ENCODE measurements at places on chromosomes 16 and 17.

- DNase-seq: no peak
- no peak overlapping the region for H3K4me3 ChIP-seq
- H3K36me3 ChIP-seq: peaks cover 1% of the 10 kb centered on the region
These were observed 1735.9 kb downstream of the TP53TG3F start for GRCh38 chr16:35195173-35195863.

DNA sequence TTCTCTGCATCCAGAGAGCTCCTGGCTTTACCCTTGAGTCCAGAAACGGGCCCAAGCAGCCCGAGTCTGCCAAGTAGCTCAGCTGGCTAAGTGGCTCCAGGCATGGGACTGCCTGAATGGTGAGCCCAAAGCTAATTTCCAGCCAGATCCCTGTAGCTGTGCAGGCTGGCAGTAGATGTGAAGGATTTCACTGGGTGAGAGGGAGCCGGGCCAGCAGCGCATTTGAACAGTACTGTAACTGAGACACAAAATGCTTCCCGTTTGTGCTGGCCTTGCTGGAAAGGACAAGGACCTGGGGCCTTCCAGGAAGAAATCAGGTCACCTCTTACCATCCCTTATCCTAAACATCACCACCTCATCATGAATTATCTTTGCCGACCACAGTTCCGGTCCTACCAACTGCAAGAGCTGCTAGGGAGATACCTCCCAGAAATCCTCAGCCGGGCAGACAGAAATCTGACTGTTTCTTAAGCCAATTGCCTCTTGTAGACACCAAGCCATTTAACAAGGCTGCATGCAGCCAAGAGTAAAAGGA lies 3.7 kb downstream of the TIMP2 start:
- H3K4me1 ChIP-seq: peaks cover 40% of the 10 kb centered on the region
- no peak for DNase-seq
- H3K27me3 ChIP-seq: no peaks in the 10 kb centered on the region
- H3K27ac ChIP-seq: no peak overlapping the region

GRCh38 chr17:75996665-75997590 lies 3.7 kb upstream of the CDK3 start:
- H3K4me3 ChIP-seq: peak overlapping the region; percentile 9
- peaks cover 11% of the 10 kb centered on the region for H3K4me1 ChIP-seq
- DNase-seq: no peak
- peak overlapping the region; percentile 94 for H3K27ac ChIP-seq
- peaks cover 16% of the 10 kb centered on the region for H3K36me3 ChIP-seq

DNA sequence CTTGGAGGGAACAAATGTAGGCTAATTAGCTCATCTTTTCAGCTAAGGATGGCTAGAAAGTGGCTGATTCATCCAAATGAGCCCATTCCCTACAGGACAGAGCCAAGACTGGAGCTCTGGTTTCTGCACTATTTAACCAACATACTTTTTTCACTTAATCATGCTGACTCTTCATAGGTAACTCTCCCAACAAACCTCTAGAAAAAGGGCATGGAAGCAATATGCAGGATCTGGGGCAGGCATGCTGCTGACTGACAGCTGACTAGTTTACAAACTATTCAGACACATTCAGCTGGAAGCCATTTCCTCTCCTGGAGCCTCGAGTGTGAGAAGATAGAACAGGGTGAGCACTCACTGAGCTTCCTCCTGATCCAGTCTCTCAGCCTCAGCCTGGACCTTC lies 6.2 kb downstream of the BECN1 start:
- H3K36me3 ChIP-seq: peaks cover 43% of the 10 kb centered on the region
- H3K4me3 ChIP-seq: no peak overlapping the region
- no peak overlapping the region for H3K27ac ChIP-seq
- no peak for DNase-seq

- peaks cover 12% of the 10 kb centered on the region for H3K4me1 ChIP-seq
- H3K27ac ChIP-seq: no peak overlapping the region
- no peaks in the 10 kb centered on the region for H3K27me3 ChIP-seq
- H3K4me3 ChIP-seq: no peak overlapping the region
- no peak for DNase-seq
- no peaks in the 10 kb centered on the region for H3K36me3 ChIP-seq
These were observed 575.7 kb upstream of the CDH5 start for GRCh38 chr16:65790768-65791167.

DNA sequence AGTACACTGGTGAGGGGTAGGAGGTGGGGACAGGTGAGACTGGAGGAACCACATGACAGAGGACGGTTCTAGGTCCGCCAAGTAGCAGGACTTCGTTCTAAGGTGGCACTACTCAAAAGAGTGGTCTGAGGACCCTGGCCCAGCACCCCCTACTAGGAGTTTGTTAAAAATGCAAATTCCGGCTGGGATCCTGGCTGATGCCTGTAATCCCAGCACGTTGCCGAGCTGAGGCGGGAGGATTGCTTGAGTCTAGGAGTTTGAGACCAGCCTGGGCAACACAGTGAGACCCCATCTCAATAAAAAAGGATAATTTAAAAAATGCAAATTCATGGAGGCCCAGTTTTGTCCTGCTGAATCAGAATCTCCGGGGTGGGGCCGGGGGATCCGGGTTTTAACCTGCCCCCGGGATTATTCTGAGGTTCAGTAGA lies 59.1 kb downstream of the WSB1 start:
- H3K27me3 ChIP-seq: no peaks in the 10 kb centered on the region
- H3K4me3 ChIP-seq: peak overlapping the region; percentile 65
- H3K4me1 ChIP-seq: peaks cover 16% of the 10 kb centered on the region
- peaks cover 2% of the 10 kb centered on the region for H3K36me3 ChIP-seq

GRCh38 chr17:78058001-78058400 lies 70.6 kb downstream of the TMC6 start:
- no peaks in the 10 kb centered on the region for H3K27me3 ChIP-seq
- no peak for DNase-seq
- H3K27ac ChIP-seq: no peak overlapping the region
- no peaks in the 10 kb centered on the region for H3K4me1 ChIP-seq
- H3K36me3 ChIP-seq: peaks cover 2% of the 10 kb centered on the region

GRCh38 chr17:34161690-34162089 lies 93.4 kb upstream of the CCL2 start:
- no peaks in the 10 kb centered on the region for H3K36me3 ChIP-seq
- DNase-seq: no peak

DNA sequence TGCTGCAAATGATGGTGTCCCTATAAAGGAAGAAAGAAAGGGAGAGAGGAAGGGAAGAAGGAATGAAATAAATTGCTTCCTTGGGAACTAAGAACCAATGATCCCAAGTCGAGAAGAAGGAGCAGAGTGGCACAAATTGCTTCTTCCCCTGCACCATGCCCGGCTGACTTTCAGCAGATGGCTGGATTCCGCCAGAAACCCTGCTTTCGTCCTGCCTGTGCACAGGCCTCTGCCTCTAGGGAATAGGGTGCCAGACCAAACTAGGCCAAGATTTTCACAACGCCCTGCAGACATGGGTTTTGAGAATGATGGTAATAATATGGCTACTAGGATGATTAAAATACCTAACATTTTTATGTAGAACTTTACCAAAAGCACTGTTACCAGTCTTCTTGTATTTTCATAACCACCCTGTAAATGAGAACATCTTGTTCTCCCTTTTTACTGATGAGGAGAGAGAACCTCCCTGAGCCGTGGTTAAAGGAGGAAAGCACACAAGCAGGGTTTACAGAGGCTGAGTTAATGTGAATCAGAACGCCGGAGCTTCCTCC lies 122.1 kb upstream of the HSBP1 start:
- H3K4me3 ChIP-seq: no peak overlapping the region
- H3K36me3 ChIP-seq: no peaks in the 10 kb centered on the region
- H3K27me3 ChIP-seq: peaks cover 33% of the 10 kb centered on the region
- H3K4me1 ChIP-seq: peaks cover 13% of the 10 kb centered on the region

- no peaks in the 10 kb centered on the region for H3K27me3 ChIP-seq
- H3K4me1 ChIP-seq: peaks cover 4% of the 10 kb centered on the region
- no peak overlapping the region for H3K27ac ChIP-seq
- H3K36me3 ChIP-seq: no peaks in the 10 kb centered on the region
These were observed 37.8 kb downstream of the GLG1 start for GRCh38 chr16:74568961-74569631.

All from mesothelial cell of epicardium (in vitro differentiated cells).